SIG-M5 (cell line): ENCODE measurements at places on chromosomes 7 and 10.

DNA sequence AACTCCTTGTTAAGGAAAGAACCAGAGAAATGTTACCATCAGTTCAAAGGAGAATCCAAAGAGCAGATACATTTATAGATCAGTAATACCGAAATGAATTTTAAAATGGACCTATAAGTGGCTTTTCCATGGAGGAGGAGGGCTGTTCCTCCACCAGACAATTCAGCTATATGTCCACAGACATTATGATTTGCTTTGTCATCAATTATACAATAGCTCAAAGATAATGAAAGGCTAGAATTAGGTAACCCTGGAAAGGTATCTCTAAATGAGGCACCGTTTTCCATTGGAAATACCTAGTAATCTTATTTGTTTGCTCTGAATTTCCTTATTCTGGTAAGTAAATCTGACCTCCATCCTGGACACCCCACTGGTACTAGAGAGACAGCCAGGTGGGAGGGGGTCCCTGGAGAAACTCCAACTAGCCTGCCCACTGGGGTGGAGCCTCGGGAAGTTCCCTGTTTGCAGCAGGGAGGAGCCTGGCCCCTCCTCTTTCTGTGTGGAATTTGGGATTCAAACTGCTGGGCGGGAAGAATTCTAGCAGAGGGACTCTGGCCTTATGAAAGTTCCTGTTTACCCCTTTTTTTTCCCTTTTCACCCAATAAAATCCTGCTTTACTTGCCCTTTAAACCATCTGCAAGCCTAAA, 218.0 kb downstream of the PHF14 start:
- DNase-seq: no peak

DNA sequence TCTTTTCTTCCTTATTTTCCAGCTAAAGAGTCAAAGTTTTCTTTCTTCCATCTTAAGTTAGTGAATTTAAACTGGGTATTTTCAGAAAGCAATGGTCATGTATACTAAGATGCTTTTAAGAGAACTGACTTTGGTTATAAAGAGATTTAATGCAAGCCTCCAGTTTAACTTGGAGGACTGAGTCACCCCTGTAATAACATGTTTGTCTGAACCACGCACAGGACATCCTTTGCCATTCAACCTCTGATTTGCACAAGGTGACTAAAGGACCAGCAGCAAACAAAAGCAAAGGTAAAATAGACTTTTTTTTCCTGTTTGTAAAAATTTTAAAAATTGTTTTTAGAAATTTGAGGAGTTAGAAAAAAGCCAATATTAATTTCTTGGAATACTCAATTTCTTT, 2.9 kb downstream of the HYAL4 start:
- DNase-seq: no peak

- DNase-seq: no peak
These were observed 6.0 kb downstream of the CYREN start for GRCh38 chr7:135164357-135165061.

GRCh38 chr10:69879634-69880257, 78.0 kb downstream of the COL13A1 start:
- DNase-seq: no peak

DNA sequence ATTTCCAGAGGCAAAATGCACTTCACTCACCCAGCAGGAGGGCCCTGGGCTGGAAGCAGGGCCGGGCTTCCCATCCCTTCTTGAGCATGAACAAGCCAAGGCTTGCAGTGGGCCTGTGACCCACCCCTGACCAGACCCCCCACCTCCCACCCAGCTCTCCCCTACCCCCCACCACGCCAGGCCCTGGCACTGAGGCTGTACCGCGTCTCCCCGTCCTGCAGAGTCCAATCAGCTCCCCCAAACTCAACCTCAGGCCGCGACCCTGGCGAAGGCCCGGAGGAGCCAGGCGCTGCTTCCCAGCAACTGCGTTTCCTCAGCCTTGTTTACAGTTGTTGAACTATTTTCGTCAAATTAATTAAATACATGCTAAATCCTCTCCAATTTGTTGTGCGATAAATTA, 16.9 kb upstream of the MYL10 start:
- no peak for DNase-seq

DNA sequence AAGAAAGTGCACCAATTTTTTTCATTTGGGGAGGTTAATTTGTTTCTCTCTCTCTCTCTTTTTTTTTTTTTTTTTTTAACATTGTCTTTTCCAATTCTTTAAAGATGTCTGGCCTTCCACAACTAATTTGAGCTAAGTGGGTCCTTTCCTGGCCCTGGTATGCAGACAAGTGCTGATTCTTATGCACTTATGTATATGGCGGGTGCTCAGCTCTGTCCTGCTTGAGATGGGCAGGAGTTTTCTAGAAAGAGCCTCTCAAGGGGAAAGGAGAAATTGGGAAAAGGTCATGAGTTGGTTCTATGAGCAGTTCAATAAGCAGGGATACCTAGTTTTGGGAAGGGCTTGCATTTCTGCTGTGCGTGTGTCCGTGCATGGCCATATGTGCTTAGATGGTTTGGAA, 67.8 kb upstream of the NPVF start:
- no peak for DNase-seq

DNA sequence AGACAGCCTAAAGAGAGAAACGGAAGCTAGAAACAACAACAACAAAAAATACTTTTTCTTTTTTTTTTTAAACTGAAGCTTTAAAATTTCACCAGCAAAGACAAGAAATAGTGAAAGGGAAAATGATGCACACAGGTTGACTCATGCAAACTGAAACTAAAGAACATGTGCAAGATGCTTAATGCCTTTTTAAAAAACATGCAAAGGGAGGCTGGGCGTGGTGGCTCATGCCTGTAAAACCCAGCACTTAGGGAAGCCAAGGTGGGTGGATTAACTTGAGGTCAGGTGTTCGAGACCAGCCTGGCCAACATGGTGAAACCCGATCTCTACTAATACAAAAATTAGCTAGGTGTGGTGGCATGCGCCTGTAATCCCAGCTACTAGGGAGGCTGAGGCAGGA, 15.1 kb upstream of the CUBN start:
- DNase-seq: no peak

DNA sequence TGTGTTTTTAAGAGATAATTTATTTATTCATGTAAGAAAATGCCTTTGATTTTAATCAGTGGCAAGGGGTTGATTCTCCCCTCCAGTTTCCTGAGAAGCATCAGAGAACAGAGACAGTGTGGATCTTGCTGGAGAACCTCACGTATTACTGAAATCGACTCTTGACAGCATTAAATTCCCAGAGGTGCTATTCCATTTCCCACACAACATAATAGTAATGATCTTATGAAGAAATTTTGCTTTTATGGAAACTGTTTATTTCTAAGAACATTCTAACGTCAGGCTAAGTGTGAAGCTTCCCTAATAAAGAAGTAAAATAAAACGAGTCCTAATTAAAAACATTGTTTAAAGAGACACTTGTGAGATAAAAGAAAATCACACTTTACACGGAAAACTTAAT, 293.1 kb upstream of the NRP1 start:
- no peak for DNase-seq

DNA sequence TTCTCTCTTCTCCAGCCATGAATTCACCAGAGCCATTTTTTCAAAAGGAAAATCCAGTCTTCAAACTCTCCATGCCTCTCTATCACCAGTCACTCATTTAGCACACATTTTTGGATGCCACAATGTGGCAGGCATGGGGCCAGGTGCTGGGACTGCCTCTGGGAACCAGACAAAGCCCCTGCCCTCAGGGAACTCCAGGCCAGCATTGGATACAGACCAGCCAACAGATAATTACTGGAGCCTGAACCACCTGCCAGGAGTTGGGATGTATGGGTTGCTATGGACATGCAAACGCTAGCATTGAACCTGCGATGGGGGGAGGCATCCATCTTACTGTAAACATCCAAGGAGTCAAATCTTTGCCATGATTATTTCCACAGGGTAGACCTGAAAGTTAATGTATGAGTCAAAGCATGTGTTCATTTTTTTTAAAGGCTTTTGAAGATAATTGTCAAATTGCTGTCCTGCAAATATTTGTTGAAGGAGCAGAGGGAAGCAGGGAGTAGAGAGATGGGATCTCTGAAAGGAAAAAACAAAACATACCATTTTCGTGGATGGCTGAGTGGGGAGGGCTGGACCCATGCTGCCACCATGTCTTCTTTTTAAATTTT, 43.2 kb downstream of the SRRM3 start:
- no peak for DNase-seq

DNA sequence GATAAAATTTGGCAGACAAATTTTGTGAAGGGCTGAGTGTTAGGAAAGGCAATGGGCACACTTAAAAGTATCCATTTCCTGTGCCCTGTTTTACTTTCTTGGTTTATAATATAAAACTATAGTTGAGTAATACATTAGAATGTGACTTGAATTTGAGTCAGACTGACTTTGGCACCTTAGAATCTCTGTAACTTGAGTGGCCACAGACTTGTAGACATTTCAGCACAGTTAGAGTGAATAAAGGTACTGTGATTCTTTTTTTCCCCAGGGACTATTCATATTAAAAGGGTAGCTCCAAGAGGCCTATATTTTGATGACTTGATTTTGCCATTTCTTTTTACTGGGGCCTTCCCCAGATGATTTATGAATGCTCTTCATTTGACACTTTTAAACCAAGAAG, 22.4 kb downstream of the GBF1 start:
- DNase-seq: no peak

GRCh38 chr7:8177109-8177933, 84.6 kb downstream of the ICA1 start:
- peak; percentile 34 for DNase-seq

- no peak for DNase-seq
These were observed 63.6 kb upstream of the PDCD4 start for GRCh38 chr10:110808123-110808522.

- DNase-seq: no peak
These were observed 131.5 kb upstream of the C1QL3 start for GRCh38 chr10:16653224-16653623.

- DNase-seq: no peak
These were observed 538 bp downstream of the TRIM8 start for GRCh38 chr10:102644646-102645387.

GRCh38 chr7:150992833-150993302, 2.1 kb downstream of the NOS3 start:
- DNase-seq: no peak

DNA sequence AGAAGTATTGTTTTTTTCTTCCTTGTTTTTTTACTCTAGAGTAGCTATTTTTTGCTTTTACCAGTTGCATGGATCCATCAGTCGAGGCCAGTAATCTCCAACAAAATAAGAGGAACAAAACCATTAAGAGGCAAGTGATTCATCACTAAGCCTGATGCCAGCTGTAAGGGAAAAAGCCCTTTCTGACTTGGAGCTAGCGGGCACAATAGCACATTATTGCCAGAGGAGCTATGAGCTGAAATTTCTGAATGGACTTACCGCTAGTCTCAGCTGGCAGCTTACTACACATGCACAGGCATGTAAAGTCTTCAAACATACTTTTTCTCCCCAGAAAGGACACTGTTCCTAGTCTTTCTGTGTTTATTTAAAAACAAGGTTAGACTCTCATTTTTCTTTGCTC, 41.6 kb upstream of the PTPRZ1 start:
- DNase-seq: no peak

DNA sequence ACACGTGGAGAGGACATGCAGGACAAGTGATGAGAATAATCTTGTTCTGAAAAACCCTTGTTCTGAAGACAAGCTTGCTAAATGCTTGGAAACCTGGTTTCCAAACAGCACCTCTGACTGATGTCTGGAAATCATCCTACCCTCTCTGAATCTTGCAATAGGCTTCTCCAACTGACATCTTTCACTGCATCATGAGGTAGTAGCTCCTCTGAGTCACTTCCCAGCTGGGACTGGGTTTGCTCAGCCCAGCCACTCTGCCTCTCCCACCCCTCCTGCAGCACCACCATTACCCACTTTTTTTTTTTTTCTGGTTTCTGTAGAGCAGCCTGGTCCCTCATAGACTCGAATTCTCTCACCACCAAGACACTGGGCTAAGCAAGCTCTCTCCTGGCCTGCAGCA, 919.8 kb downstream of the GRID1 start:
- DNase-seq: no peak

DNA sequence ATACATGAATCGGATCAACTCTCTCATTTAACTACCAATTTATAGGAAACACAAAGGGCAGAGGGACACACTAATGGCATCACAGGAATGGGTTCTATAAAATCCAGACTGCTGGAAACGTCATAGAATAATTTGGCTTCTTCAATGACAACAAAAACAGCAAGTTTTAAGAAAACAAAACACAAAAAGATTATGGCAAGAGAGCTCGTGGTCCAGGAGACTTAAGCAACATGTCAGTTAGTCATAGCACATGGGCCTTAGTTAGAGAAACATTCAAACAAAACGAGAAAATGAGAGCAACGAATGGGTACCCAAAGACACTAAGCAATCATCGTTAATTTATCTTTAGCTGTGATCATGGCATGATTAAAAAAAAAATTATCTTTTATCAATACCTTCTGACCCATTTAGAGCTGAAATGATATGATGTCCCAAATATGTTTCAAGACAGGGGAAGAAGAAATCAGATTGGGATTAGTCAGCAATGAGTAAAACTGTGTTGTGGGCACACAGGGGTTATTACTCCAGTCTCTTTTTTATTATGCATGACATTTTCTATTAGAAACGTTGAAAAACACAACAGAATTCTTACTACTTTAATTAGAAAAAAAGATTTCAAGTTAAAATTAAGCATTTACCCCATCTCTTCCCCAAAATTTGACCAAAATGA, 28.3 kb downstream of the NCAPG2 start:
- DNase-seq: no peak

DNA sequence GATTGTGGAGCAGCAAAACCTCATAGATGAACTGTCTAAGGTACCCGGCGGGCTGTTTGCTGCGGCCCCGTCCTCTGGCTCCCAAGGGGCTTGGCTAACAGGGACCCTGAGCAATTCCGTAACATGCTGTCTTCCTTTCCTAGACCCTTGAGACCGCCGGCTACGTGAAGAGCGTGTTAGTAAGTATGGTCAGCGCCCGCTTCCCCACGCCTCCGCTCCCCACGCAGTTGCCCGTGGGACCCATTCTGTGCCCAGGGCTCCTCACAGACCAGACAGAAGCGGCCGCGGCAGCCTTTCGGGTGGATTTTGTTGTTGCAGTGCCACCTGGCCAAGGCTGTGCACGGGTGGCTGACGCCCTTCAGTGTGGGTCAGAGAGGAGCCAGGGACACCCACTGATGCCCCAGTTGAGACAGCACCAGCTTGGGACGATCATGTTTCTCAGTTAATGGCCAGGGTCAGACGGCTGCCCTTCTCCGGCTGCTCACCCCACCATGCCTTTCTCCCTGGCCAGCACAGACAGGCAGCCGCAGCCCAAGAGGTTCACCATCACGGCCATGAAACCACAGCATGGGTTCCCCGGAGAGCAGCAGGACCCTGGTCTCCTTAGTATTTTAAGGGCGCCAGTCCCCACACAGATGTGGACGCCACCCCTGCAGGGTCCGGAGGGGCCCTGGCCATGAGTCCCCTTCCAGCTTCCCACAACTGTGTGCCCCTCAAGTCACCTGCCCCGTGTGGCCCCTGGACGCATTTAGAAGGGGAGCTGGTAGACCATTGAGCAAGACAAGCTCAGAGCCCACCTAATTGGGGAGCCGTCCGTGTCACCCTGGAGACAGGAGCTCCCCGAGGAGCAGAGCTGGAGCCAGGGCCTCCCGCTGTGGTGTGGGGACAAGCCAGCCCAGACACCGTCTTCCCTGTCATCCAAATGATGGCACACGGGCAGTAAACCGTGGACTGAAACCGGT, 49.4 kb upstream of the DPYSL4 start:
- DNase-seq: no peak
